Aorta (tissue), 5 donors: ENCODE measurements at places on chromosomes 5 and 9. TPM values are rescaled to one million over a fixed set of nuclear protein-coding genes. Genes with fewer than 3 reads are reported as not detected.

Gene KCNIP1
- total RNA-seq = 0.42 TPM

Gene ZCCHC7
- 27.0 TPM for total RNA-seq

Gene MPDZ
- 113 TPM for total RNA-seq

Gene TERT
- not detected for total RNA-seq

Gene HAVCR1
- 1.8 TPM for total RNA-seq

Gene ATG10
- 10.3 TPM for total RNA-seq

DNA sequence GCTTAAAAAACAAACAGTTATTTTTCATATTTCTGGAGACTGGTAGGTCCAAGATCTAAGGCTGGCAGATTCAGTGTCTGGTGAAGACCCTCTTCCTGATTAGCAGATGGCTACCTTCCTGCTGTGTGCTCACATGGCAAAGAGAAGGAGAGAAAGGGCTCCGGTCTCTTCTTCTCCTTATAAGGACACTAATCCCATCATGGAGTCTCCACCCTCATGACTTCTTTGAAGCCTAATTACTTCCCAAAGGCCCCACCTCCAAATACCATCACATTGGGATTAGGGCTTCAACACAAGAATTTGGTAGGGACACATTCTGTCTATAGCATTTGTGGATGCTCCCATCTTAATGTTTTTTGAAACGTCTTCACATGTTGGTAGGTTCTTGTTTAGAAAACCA, 391.1 kb downstream of the TMEM161B start:
- DNase-seq = no peak

GRCh38 chr5:62312674-62313073, 6.7 kb downstream of the KIF2A start:
- DNase-seq = no peak

- no peak for DNase-seq
Measured at GRCh38 chr5:172701291-172701656, 60.2 kb downstream of the NEURL1B start.

DNA sequence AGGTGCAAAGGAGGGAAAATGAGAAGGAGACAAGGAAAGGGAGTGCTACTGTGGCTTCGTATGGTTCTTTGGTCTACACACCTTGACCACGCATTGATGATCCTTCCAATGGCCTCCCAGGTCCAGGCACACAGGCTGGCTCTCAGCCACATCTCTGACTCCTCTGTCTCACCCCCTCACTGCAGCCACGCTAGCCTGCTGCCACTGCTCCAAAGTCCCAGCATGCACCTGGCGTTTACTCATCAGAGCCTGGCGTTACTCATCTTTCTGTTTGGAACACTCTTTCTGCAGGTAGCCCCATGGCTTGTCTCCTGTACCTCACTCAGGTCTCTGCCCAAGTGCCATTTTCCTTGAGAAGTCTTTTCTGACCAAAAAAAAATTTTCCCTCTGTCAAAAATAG, 195.5 kb downstream of the SNCAIP start:
- DNase-seq = no peak

GRCh38 chr9:137150617-137151457, 11.9 kb downstream of the GRIN1 start:
- DNase-seq = no peak

DNA sequence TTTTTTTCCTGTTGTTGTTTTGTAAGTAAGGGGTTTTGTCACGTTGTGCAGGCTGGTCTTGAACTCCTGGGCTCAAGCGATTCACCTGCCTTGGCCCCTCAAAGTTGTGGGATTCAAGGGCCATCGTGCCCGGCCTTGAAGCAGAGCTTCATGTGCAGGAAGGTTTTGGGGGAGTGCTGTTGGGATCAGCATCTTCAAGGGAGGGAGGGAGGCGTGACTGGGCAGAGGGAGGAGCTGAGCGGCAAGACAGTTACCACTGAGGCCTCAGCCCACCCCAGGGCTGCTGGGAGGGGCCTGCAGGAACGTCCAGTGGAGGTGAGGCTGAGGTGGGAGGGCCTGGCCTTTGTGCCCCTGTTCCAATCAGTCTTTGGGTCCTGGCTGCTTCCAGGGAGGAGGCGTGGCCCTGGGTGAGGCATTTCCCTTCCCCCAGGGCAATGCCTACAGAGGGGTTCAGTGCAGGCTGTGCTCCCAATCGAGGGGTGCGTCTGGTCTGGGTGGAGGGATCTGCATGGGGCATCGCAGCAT, 21.4 kb downstream of the OR2V1 start:
- DNase-seq = no peak

GRCh38 chr5:108432024-108432423, 50.1 kb upstream of the FBXL17 start:
- DNase-seq = no peak

- no peak for DNase-seq
Measured at GRCh38 chr5:146722361-146722779, 156.2 kb downstream of the PPP2R2B start.

GRCh38 chr5:17187011-17187785, 30.2 kb upstream of the BASP1 start:
- no peak for DNase-seq

GRCh38 chr5:43674536-43674935, 71.6 kb downstream of the NNT start:
- no peak for DNase-seq

GRCh38 chr9:107707915-107708441, 218.4 kb upstream of the KLF4 start:
- no peak for DNase-seq

DNA sequence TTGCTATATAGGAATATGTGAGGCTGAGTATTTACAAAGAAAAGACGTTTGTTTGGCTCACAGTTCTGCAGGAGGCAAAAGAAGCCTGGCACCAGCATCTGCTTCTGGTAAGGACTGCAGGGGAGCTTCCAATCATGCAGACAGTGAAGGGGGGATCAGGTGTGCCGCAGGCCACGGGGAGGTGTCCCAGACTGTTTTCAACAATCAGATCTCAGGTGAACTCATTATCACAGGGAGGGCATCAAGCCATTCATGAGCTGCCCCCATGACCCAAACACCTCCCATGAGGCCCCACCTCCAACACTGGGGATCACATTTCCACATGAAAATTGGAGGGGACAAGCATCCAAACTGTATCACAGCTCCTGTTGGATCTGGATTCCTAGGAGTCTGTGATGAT, 30.4 kb upstream of the TRIM14 start:
- DNase-seq = no peak

DNA sequence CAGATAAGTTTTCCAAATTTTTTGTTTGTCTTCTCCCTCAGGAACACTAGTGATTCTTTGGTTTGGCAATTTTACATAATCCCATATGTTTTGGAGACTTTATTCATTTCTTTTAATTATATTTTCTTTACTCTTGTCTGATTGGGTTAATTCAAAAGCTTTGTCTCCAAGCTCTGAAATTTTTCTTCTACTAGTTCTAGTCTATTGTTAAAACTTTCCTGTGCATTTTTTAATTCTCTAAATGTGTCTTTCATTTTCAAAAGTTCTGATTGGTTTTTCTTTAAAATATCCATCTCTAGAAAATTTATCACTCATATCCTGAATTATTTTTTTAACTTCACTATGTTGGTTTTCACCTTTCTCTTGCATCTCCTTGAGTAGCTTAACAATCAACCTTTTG, 92.2 kb downstream of the INVS start:
- no peak for DNase-seq

- no peak for DNase-seq
Measured at GRCh38 chr5:127820910-127821553, 117.8 kb downstream of the CCDC192 start.

GRCh38 chr5:135662683-135663082, 83.9 kb upstream of the CXCL14 start:
- DNase-seq = no peak

DNA sequence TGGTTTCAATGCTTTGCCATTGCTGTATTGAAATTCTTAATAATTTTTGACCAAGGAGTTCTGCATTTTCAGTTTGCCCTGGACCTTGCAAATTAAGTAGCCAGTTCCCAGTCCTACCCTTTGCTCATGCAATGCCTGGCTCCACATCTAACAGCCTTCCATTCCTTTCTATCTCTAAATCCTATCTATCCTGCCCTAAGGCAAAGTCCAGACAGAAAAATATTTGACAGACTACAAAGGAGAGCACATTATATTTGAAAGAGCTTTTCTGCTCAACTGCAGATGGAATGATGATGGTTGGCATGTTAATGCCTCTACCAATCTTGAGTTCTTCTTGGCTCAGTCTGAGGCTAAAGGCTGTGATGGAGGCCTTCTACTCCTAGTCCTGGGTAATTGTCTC, 15.5 kb downstream of the SLC22A4 start:
- no peak for DNase-seq

GRCh38 chr9:37025071-37025822, 8.8 kb downstream of the PAX5 start:
- DNase-seq = no peak

- DNase-seq = no peak
Measured at GRCh38 chr9:123645126-123645525, 284.8 kb downstream of the DENND1A start.

DNA sequence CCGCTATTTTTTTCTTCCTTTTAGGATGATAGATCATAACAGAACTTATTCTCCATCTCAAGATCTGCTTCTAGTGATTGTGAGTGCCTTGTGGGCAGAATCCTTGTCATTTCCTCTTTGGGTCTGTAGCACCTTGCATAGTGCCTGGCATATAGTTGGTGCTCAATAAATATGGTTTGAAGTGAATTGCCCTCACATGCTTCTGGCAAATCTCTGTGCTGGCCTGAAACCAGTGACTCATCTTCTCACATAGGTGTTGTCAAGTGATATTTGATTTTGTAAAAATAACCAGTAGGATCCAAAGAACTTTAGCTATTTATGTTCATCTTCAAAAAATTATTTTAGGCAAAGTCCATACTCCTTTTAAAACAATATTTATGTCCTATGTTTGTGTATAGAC, 86.7 kb downstream of the GABRG2 start:
- no peak for DNase-seq

- no peak for DNase-seq
Measured at GRCh38 chr5:149118463-149118862, 22.8 kb upstream of the ABLIM3 start.

DNA sequence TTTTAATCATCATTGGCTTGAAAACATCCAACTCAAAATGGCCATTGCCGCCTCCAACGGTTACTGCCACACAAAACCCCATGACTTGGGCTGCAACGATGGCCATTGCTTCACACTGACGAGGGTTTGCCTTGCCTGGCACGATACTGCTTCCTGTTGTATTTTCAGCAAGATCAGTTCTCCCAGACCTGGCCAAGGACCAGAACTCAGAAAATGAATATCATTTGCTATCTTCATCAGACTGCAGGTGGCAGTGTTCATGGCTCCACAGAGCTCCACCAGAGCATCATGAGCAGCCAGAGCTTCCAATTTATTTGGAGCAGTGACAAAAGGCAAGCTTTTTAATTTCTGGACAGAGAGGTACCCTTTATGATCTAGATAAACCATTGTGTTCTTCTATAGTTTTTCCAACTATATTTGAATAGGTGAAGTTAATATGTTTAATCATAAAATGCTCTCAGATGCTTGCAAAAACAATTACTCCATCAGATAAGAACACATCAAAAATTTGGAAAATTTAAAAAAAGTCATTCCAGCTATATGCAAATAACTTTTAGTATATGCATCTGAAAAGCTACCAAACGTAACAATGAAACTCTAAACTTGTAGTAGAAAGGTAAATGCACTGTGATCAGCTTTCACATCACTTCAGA, 10.4 kb downstream of the AMACR start:
- DNase-seq = peak; percentile 82

GRCh38 chr9:14240537-14240936, 73.4 kb downstream of the NFIB start:
- no peak for DNase-seq
